Iris pigment epithelial cell (primary cell): ENCODE measurements at places on chromosomes 12 and 14.

DNA sequence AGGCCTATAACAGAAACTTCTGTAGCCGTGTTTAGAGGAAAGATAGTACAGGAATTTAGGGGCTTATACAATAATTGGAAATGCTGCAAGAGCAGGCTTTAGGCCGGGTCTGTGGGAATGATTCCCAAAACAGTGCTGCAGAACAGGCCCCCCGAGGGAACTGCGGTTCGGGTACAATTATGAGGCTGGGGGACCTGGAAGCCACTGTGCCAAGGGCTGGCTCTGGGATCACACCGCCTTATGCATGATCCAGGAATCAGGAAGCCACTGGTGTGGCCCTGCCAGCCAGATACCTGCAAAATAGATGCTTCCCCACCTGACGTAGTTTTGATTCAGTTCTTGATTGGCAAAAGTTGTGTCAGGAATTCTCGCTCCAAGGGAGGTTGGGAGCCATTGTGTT lies 55.4 kb downstream of the CACNA1C start:
- DNase-seq = no peak

DNA sequence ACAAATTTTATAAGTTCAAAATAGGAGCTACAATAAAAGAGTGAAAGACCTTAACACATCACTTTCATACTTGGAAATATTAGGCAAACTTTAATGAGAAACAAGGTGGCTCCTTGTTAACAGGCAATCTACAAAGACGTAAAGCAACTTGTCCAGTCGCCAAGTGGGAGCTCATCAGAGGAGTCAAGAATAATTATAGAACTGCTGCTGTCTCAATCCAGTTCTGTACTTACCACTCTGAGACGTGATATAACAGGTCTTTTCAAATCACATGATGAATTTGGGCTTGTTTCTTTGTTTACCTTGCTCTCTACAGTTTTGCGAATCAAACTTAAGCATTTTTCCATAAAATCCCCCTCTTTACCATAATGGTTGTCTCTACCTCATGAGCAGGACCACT lies 3.6 kb downstream of the YBX3 start:
- DNase-seq = no peak

DNA sequence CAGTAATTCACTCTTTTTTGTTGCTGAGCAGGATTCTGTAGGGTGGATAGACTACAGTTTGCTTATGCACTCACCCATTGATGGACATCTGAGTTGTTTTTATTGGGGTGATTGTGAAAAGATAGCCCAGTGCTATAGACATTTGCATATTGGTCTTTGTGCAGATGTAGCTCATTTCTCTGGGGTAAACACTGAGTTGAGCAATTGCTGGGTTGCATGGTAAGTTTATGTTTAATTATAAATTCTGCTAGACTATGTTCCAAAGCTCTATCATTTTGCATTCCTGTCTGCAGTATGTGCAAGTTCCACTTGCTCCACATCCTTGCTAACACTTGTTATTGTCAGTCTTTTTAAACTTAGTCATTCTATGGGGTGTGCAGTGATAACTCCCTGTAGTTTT lies 65.4 kb upstream of the RFLNA start:
- no peak for DNase-seq

- DNase-seq = no peak
Measured at GRCh38 chr14:44149597-44149996, 357.5 kb downstream of the FSCB start.

DNA sequence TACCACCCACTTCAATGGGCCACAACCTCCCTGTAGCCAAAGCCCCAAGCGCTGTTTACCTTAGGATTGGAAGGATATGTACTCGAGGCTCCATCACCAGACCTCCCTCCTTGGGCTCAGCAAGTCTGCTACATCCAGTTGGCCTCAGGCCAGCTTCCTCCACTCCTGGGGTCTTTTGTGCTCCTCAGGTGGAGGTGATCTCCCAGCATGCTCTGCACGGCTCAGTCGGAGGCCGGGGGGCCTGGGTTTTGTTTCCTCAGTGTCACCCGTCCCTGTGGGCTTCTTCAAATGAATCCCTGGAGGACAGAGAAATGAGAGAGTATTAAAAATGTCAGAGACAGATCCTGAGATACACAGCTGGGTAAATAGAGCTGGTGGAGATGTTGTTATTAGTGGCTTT lies 723.1 kb upstream of the TBX3 start:
- no peak for DNase-seq

DNA sequence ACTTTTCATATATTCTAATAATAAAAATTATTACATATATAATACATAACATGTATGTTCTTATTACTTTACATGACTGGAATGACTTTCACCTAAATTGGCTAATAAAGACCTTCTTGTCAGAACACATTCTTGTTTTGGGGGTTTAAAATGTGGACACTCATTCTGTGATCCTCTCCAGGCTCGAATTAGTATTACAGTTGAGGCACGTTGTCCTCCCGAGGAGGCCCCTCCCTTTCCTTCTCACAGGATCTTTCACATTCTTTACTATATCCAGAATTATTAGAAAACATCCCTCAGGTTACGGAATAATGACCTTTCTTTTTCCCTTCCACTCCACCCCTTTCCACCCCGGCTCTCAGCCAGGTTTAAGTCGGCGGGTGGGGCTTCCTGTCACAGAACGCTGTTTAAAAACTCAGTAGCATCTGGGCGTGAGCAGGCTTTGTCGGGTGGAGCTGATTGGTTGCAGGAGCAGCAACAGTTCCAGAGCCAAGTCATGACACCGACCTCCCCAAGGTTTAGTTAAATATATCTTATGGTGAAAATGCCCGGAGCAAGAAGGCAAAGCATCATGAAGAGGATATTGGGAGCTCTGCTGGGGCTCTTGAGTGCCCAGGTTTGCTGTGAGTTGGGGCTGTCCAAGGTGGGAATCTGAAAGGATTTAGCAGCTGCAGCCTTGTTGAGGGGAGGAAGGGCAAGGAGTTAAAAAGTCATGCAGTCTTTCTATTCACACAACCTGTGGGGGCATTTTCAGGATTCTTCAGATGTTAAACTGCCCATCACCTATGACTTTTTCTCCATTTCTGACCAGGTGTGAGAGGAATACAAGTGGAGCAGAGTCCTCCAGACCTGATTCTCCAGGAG lies 396.7 kb upstream of the OR4E1 start:
- DNase-seq = peak; percentile 9

DNA sequence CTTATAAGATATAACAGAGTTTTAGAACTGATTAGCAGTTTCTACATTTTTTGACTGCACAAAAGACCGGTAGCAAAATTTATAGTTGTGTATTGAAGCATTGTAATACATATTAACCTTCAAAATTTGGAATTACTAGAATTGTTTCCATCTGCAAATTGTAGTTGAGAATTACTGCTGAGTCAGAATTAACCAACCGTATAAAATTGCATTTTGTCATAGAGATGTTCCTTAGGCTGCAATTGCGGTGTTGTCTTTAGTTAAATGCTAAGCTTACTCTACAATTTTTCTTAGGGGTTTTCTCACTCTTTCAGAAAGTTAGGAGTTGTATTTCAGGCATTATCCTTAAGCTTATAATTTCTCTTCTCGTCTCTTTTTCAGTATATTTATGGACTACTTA lies 132.2 kb downstream of the PLEKHA5 start:
- DNase-seq = no peak

- DNase-seq = no peak
Measured at GRCh38 chr12:131805421-131805820, 22.8 kb upstream of the MMP17 start.

DNA sequence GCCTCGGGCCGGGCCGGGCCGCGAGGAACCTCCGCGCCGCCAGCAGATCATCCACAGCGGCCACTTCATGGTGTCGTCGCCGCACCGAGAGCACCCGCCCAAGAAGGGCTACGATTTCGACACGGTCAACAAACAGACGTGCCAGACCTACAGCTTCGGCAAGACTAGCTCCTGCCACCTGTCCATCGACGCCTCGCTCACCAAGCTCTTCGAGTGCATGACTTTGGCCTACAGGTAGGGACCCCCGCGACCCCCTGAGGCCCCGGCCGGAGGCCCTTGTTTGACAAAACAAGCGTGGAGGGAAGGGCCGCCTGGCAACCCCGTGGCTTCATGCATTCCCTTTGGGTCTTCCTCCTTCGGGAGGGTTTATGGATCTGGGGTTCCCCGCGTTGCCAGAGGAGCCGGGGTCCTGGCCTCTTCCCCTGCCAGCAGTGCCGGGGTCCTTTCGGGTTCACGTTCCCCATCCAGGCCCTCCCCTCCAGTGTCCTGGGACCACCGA lies 526 bp downstream of the MLXIP start:
- no peak for DNase-seq

- no peak for DNase-seq
Measured at GRCh38 chr12:92121826-92122225, 23.8 kb downstream of the BTG1 start.

DNA sequence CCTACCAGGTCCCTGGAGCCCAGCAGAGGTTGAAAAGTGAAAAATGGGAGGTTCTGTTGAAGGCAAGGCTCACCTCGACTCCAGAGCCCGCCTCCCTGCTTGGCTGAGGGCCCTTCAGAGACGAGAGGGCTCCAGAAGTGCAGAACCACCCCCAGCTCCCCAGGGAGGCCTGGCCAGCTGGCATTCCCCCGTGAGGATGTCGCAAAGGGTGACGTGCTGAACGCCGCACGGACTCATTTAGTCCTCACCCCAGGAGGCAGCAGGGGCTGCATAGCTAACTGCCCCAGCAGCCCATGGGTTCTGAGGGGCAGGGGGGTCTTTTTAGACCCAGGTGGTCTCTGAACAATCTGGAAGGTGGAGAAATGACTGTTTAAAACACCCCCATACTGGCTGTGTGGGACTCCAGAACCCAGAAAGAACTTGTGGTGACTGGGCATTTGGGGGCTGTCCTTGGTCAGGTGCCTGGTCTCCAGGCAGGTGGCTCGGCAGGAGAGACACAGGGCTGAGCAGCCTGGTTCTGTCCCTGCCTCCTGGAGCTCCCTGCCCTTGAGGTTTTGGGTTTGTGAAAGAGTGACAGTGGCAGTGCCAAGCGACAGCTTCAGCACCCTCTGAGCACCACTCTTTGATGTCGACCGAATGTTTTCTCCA lies 32.0 kb downstream of the ANAPC7 start:
- DNase-seq = no peak

DNA sequence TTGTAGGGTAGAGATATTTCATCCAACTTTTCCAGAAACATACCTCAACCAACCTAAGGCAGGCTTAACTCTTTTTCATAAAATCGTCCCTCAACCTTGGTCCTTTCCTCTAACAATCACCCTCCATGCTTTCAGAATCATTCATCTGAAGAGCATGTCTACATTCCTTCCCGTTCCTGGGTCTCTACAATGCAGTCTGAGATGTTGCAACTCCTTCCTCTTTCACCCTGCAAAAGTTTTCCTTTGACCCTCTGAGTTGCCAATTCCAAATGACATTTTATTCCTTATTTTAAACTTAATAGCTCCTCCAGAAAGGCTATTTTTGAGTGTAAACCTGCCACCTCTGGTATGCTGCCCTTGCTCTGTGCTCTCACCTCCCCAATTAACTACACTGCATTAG lies 16.7 kb downstream of the SLC7A7 start:
- DNase-seq = no peak

DNA sequence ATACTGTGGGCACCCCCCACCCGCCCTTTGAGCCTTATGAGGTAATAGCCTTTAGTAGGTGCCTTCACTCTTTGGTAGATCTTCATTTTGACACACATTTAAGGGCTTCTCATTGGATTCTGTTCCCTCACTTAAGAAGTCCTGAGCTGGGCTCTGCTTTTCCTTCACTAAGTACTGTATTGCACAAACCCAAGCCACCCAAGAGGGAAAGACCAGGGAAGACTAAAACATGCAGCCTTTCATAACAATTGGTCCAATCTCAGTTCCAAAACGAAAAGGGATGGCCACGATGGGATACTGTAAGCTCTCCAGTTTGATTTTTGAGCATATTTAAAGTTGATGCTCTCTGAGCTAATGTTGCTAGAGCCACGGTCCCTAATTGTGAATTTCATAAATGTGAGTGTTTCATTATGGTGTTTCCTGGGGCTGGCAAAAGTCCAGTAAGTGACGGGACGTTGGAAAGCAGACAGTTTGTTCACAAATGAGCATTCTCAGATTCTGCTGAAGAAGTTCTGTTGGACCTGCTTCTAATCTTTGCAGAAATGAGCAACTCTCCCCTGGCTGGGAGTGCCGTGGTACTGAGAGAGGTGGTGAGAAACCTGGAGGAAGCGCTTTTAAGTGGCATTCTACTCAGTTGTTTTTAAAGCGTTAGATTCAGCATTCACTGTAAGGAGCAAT lies 9.4 kb downstream of the SSPN start:
- DNase-seq = no peak

- DNase-seq = no peak
Measured at GRCh38 chr12:102763471-102763870, 153.6 kb downstream of the PAH start.

- DNase-seq = peak; percentile 59
Measured at GRCh38 chr12:4824380-4824779, 85.3 kb upstream of the KCNA1 start.

GRCh38 chr12:16606117-16606200 lies at the start of gene LMO3:
LMO3 (minus strand) TSS chr12:16606162; CDS start chr12:16600860, 5,302 bp downstream.
- DNase-seq = no peak

GRCh38 chr14:66072190-66073084 lies 413.7 kb upstream of the CCDC196 start:
- no peak for DNase-seq

DNA sequence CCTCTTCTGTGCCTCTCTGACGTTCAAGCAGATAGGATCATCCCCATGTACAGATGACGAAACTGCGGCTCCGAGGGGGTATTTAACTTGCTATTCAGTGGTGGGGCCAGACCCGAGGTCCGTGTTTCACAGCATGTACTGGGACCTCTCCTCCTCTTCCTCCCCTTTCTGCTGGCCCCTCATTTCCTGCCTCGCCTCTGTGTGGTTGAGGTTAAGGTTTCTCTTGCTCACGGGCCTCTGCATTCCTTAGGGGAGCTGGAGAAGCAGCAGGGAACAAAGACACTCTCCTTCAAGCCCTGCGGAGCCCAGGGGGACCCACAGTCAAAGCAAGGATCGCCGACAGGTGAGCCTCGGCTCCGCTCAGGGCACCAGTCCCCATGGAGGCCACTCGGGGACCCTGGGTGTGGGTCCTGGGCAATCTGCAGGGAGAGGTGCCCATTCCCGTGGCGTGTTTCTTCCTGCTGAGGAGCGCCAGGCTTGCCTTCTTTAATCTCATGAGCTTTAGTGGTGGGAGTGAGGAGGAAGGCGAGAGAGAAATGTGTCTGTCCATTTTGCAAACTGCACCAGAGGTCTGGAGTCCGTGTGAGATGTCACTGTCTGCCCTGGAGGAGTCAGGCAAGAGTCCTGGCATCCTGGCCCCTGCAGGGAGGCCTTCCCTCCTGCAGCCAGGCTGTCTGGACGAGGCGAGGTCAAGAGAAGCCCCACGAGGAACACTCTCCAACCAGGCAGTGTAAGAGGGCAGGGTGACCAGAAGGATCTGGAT lies 45.0 kb downstream of the SLC6A12 start:
- no peak for DNase-seq
